ENCODE measurements at places on chromosomes 5 and 9.

DNA sequence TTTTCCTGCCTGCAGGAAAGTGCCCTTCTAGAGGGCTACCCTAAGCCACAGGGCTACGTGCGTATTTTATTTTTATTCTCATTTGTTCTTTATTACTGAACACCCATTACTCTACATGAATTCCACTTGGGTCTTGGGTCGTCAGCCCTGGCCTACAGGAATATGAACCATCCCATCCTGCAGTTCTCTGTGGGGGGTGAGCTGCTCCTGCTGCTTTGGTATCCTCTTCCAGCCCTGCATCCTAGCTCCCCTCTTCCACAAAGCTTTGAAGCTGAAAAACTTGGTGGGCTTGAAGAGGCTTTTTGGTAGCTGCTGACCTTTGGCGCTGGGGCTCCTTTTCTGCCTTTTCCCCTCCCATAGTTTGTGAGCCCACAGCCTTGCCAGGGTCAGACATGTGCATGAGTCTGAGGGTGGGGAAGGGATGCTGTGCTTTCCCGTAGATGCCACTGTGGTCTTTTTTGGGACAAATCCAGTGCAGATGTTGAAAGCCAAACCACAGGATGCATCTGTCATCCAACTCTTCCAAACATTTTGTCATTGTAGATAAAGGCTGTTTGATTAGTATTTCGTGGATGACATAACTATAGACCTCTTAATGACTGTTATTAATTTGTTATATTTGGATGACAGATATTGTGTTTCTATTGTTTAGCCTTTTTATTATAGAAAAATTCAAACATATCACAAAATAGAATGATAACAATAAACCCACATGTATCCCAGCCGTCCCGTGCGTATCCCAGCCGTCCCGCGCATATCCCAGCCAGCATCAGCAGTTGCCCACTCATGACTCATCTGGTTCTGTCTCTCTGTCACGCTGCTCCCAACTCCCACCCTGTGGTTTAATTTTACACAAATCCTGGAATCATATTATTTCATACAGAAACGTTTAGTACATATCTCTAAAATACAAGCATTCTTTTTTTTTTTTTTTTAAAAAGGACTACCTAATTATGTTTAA lies 43.9 kb downstream of the SLC46A2 start:
- DNase-seq: no peak

GRCh38 chr5:38099205-38100168 lies 158.9 kb upstream of the EGFLAM start:
- no peak for DNase-seq

GRCh38 chr5:1497242-1497777 lies 26.4 kb downstream of the LPCAT1 start:
- DNase-seq: no peak

- no peak for DNase-seq
Observed at GRCh38 chr5:148414833-148415232, 31.1 kb downstream of the FBXO38 start.

Data from hepatocyte (in vitro differentiated cells).